ENCODE measurements at places on chromosomes 13 and 19. TPM values are rescaled to one million over a fixed set of nuclear protein-coding genes. Genes with fewer than 3 reads are reported as not detected.

Gene ACTMAP
- 26.0 TPM for total RNA-seq

- no peaks in the 10 kb centered on the region for H3K27me3 ChIP-seq
- H3K4me1 ChIP-seq, result no peaks in the 10 kb centered on the region
- H3K36me3 ChIP-seq, result no peaks in the 10 kb centered on the region
- H3K27ac ChIP-seq, result no peak overlapping the region
- no peak overlapping the region for H3K4me3 ChIP-seq
- DNase-seq, result no peak
Observed at GRCh38 chr19:28377077-28377476, 835.9 kb downstream of the UQCRFS1 start.

Gene ZNF382
- 13.2 TPM for total RNA-seq

DNA sequence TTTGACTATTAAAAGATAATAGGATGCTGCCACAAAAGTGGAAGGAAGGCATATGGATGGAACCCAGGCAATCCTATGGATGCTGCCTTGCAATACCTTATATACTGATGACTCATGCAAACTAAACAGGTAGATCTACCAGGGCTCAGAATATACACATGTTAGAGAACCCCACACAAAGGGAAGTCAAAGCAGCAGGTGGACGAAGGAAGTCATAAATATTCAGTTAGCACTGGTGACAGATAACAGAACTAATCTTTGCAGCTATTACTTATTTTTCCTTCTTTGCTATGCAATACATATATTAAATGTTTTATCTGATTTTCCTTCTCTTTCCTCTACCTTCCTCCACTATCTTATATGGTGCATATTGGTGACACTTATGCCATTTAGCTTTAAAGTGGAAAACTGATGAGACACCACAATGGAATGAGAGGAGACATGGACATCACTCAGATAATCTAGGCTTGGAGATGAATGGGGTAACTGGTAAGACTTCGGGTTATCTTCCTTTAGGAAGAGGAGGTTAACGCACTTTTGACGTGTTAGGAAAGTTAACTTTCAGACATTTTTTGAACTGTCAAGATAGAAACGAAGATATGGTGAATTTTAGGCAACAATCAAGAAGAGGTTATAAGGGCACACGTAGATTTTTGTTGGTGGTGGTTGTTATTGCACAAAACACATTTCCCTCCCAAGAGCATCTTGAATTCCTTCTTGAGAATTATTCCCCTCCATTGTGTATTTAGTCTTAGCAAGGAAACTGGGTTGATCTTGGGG, 39.8 kb upstream of the MBNL2 start:
- no peak overlapping the region for H3K27ac ChIP-seq
- H3K4me1 ChIP-seq, result no peaks in the 10 kb centered on the region
- H3K4me3 ChIP-seq, result no peak overlapping the region

DNA sequence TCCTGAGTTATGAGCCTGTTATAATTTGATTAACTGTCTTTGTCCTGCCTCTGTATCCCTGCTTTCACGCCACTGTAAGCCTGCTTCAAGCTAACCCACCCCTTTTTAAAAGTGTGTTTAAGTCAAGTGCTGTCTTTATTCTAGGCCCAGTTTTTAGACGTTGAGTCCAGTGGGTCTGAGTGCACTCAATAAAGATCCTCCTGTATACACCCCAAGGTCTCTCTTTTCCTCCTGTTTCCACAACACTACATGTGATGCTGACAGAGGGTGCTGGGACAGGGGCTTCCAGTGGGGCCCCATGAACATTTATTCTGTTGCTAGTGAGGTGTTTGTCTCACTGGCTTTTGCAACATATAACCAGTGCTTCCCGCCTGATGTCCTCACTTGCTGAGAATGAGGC, 6.7 kb upstream of the F2RL3 start:
- no peaks in the 10 kb centered on the region for H3K4me1 ChIP-seq
- H3K4me3 ChIP-seq, result no peak overlapping the region
- no peaks in the 10 kb centered on the region for H3K27me3 ChIP-seq

Gene SHISA2
- 232 TPM for total RNA-seq

- H3K36me3 ChIP-seq, result no peaks in the 10 kb centered on the region
- no peaks in the 10 kb centered on the region for H3K4me1 ChIP-seq
- DNase-seq, result no peak
Observed at GRCh38 chr19:6101991-6102390, 8.3 kb downstream of the RFX2 start.

DNA sequence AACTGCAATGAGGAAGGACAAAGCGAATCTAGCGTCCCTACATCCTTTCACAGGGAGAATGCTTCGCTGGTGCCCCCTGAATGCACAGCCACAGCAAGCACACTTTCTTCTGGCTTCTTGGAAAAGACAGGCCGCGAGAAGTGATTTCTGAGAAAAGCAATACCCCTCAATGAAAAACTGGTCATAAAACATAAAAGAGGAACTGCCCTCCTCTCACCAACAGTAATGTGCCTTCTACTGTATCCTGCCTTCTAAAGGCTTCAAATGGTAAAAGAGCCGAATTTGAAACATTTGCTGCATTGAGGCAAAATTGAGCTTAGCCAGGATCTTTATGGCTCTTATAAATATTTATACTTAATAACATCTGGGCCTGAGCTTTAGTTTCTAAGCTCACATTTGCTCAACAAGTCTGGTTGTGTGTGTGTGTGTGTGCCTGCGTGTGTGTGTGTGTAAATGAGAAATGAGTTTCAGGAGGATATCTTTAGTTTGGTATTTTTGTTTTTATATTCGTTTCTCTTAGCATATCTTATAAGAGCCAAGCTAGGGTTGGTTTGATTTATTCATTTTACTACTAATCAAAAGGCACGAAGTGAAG, 246.1 kb upstream of the MAB21L1 start:
- DNase-seq, result peak; percentile 23
- H3K4me3 ChIP-seq, result no peak overlapping the region
- no peaks in the 10 kb centered on the region for H3K27me3 ChIP-seq
- H3K27ac ChIP-seq, result no peak overlapping the region
- H3K4me1 ChIP-seq, result no peaks in the 10 kb centered on the region

GRCh38 chr13:102020611-102021216, 381.1 kb downstream of the FGF14 start:
- H3K27ac ChIP-seq, result no peak overlapping the region
- DNase-seq, result no peak

Gene RB1
- 24.2 TPM for total RNA-seq

DNA sequence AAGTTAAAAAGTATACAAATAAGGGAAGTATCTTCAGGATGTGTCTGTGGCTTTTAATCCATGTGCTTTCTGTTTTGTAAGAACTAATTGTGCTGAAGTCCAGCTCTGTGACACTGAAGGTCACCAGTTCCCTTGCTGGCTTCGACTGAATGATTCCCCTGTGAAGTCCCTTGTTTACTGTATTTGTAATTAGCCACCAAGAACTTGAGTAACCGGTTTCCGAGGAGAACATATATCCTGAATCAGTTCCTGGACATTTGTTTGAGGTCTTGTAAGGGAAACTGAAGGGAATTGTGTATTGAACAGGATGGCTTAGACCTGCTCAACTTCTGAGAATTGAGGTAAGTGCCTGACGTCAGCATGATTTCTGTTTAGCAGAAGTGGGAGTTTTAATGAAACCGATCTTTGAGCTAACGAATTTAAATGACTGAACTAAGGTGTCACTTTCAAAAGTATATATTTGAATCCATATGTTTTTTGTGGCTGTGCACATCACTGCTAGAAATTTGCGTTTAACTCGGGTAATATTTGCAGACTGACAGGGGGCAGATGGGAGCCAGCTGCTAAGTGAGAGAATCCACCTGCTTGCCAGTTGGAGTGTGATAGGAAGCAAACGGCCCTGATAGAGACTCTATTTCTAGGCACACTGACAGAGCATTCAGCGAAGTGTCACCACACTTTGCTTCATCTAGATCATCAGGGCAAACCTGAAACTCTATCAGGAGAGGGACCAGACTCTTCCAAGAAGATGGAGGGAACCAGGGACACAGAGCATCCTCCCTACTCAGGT, 530.0 kb downstream of the RFC3 start:
- H3K4me1 ChIP-seq, result no peaks in the 10 kb centered on the region
- H3K27me3 ChIP-seq, result no peaks in the 10 kb centered on the region
- no peak overlapping the region for H3K4me3 ChIP-seq

DNA sequence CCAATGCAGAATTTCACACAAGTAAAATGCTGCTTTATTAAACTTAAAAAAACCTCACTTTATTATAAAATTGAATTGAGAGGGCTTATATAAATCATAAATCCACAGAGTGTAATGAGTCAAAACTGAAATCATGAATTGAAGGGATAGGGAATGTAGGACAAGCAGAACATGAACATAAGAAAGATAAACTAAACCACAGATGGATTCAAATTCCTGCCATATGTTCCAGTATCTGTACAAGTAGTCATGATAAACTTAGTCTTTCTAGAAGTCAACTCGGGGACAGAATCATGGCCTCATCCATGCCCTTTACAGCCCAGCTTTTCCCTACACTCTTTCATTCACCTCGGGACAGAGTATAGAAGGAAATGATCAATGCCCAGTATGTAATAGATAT, 16.6 kb downstream of the LMO7 start:
- H3K36me3 ChIP-seq, result no peaks in the 10 kb centered on the region
- DNase-seq, result no peak
- no peak overlapping the region for H3K27ac ChIP-seq
- H3K27me3 ChIP-seq, result no peaks in the 10 kb centered on the region

GRCh38 chr13:45521297-45521696, 56.6 kb downstream of the COG3 start:
- H3K27ac ChIP-seq, result no peak overlapping the region
- H3K36me3 ChIP-seq, result peaks cover 65% of the 10 kb centered on the region
- H3K4me1 ChIP-seq, result peaks cover 22% of the 10 kb centered on the region
- no peak overlapping the region for H3K4me3 ChIP-seq

Gene ZNF175
- total RNA-seq, result 13.9 TPM

GRCh38 chr13:112984954-112985802, 16.2 kb downstream of the MCF2L start:
- no peaks in the 10 kb centered on the region for H3K36me3 ChIP-seq
- H3K4me3 ChIP-seq, result no peak overlapping the region
- H3K27me3 ChIP-seq, result no peaks in the 10 kb centered on the region
- H3K4me1 ChIP-seq, result no peaks in the 10 kb centered on the region
- H3K27ac ChIP-seq, result no peak overlapping the region

GRCh38 chr13:48456546-48456945, 43.6 kb upstream of the LPAR6 start:
- no peak for DNase-seq
- no peak overlapping the region for H3K4me3 ChIP-seq
- H3K4me1 ChIP-seq, result peaks cover 2% of the 10 kb centered on the region
- no peak overlapping the region for H3K27ac ChIP-seq
- no peaks in the 10 kb centered on the region for H3K36me3 ChIP-seq

- H3K4me3 ChIP-seq, result no peak overlapping the region
- H3K36me3 ChIP-seq, result no peaks in the 10 kb centered on the region
- H3K4me1 ChIP-seq, result no peaks in the 10 kb centered on the region
- DNase-seq, result no peak
- H3K27ac ChIP-seq, result no peak overlapping the region
- H3K27me3 ChIP-seq, result no peaks in the 10 kb centered on the region
Observed at GRCh38 chr19:45439190-45439568, 15.5 kb upstream of the ERCC1 start.

- H3K4me3 ChIP-seq, result no peak overlapping the region
- no peaks in the 10 kb centered on the region for H3K27me3 ChIP-seq
- no peak overlapping the region for H3K27ac ChIP-seq
Observed at GRCh38 chr13:99486996-99487395, 14.3 kb upstream of the TM9SF2 start.

- no peaks in the 10 kb centered on the region for H3K36me3 ChIP-seq
- no peak overlapping the region for H3K27ac ChIP-seq
- no peaks in the 10 kb centered on the region for H3K4me1 ChIP-seq
- no peak overlapping the region for H3K4me3 ChIP-seq
- no peak for DNase-seq
Observed at GRCh38 chr13:20258208-20258962, 26.3 kb upstream of the GJB6 start.

GRCh38 chr13:113935001-113935844, 38.7 kb downstream of the C13orf46 start:
- peak overlapping the region; percentile 82 for H3K27ac ChIP-seq
- H3K4me3 ChIP-seq, result no peak overlapping the region
- H3K36me3 ChIP-seq, result no peaks in the 10 kb centered on the region
- peaks cover 68% of the 10 kb centered on the region for H3K27me3 ChIP-seq
- peak; percentile 70 for DNase-seq

DNA sequence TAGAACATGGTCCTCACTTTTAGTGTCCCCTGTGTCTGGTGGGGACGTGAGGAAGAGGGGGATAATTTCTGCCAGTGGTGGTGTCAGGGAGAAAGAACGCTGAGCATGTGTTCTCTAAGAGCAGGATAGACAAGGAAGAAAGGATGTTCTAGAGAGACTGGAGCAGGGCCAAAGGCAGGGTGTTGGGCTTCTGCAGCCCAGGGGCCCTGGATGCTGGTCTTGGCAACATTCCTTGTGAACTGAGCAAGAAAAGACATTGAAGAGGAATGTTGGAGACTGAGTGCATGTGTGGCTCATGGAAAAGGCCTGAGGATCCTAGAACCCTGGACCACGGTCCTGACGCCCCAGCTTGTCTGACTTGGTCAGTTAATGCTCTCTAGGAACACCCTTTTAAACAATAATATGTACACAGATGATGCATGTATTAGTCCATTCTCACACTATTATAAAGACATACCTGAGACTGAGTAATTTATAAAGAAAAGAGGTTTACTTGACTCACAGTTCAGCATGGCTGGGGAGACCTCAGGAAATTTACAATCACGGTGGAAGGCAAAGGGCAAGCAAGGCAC, 33.6 kb upstream of the SLC10A2 start:
- H3K4me3 ChIP-seq, result no peak overlapping the region
- no peaks in the 10 kb centered on the region for H3K36me3 ChIP-seq

- H3K4me3 ChIP-seq, result peak overlapping the region; percentile 76
- peak; percentile 67 for DNase-seq
- H3K36me3 ChIP-seq, result no peaks in the 10 kb centered on the region
- H3K27ac ChIP-seq, result no peak overlapping the region
- H3K4me1 ChIP-seq, result peaks cover 3% of the 10 kb centered on the region
Observed at GRCh38 chr19:30228835-30229524, 143.2 kb upstream of the ZNF536 start.

DNA sequence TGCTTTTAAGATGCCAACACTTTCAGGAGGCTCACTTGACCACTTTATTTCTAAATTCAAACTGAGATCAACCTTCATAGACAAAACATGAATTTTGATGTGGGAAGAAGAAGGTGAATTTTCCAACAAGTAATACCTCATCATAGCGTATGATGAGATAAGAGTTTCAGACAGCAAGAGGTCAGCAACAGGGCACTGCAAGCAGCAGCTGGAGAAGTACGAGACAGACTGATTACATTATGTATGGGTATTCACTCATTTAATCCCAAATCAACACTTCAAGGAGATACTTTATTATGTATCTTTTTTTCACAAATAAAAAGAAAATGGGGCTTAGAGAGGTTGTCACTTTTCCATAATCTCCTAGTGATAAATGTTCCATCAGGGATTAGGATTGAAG, 389.8 kb downstream of the TBC1D4 start:
- H3K36me3 ChIP-seq, result no peaks in the 10 kb centered on the region
- peaks cover 3% of the 10 kb centered on the region for H3K4me1 ChIP-seq
- DNase-seq, result no peak
- no peak overlapping the region for H3K27ac ChIP-seq
- H3K27me3 ChIP-seq, result peaks cover 5% of the 10 kb centered on the region

- no peak for DNase-seq
- peaks cover 38% of the 10 kb centered on the region for H3K36me3 ChIP-seq
- H3K27ac ChIP-seq, result no peak overlapping the region
- no peak overlapping the region for H3K4me3 ChIP-seq
Observed at GRCh38 chr19:18906605-18907519, 10.9 kb upstream of the CERS1 start.

Measured in endodermal cell (in vitro differentiated cells).